ENCODE measurements at places on chromosomes 13 and 19. TPM values are rescaled to one million over a fixed set of nuclear protein-coding genes. Genes with fewer than 3 reads are reported as not detected.

SBK3 gene
- total RNA-seq: under 0.01 TPM

PKN1 gene
- 106 TPM for total RNA-seq

ZNF264 gene
- total RNA-seq: 24.9 TPM

GRIK5 gene
- total RNA-seq: 0.19 TPM

ZNF112 gene
- 7.1 TPM for total RNA-seq

ACER1 gene
- not detected for total RNA-seq

ZNF878 gene
- not detected for total RNA-seq

IGFL2 gene
- total RNA-seq: not detected

Measured in regular cardiac myocyte (primary cell).